Stimulated activated naive CD4-positive, alpha-beta T cell treated with Interleukin-2 at 50 U/mL for 16 hours (primary cell): ENCODE measurements at places on chromosomes 13 and 19.
A peak's percentile ranks its signal among the peaks of the same experiment; 100 is the strongest.

- no peak for DNase-seq
Observed at GRCh38 chr19:44003461-44004009, 778 bp downstream of the ZNF230 start.

- DNase-seq: no peak
Observed at GRCh38 chr13:100460266-100460665, 128.3 kb downstream of the GGACT start.

GRCh38 chr19:58009666-58010301 is 7.2 kb upstream of the ZNF606 start:
- no peak for DNase-seq

DNA sequence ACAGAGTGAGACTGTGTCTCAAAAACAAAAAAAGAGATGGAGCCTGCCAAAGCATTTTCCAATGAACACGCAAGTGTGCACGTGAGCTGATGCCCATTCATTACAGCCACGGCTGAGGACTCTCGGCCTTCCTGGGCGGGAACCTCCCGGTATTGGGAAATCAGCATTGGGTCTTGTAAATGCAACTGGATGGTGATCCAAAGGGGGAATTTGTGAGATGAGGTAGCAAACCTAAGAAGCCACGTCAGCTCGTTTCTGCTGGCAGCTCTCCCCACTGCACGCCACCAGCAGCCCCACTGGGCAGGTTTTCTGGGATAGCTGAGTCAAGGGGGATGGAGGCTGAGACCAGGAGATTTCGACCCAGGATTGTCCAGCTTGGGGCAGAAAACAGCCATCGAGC is 11.5 kb downstream of the C13orf46 start:
- no peak for DNase-seq

GRCh38 chr13:25384758-25385410 is 13.1 kb downstream of the ATP8A2 start:
- no peak for DNase-seq

- no peak for DNase-seq
Observed at GRCh38 chr13:79502859-79503468, 22.0 kb downstream of the NDFIP2 start.

- no peak for DNase-seq
Observed at GRCh38 chr13:74907788-74908187, 574.2 kb downstream of the TBC1D4 start.

- DNase-seq: peak; percentile 23
Observed at GRCh38 chr13:49220036-49220855, at the start of gene MLNR. MLNR (plus strand) TSS chr13:49220338; CDS start chr13:49220338, 0 bp downstream.

DNA sequence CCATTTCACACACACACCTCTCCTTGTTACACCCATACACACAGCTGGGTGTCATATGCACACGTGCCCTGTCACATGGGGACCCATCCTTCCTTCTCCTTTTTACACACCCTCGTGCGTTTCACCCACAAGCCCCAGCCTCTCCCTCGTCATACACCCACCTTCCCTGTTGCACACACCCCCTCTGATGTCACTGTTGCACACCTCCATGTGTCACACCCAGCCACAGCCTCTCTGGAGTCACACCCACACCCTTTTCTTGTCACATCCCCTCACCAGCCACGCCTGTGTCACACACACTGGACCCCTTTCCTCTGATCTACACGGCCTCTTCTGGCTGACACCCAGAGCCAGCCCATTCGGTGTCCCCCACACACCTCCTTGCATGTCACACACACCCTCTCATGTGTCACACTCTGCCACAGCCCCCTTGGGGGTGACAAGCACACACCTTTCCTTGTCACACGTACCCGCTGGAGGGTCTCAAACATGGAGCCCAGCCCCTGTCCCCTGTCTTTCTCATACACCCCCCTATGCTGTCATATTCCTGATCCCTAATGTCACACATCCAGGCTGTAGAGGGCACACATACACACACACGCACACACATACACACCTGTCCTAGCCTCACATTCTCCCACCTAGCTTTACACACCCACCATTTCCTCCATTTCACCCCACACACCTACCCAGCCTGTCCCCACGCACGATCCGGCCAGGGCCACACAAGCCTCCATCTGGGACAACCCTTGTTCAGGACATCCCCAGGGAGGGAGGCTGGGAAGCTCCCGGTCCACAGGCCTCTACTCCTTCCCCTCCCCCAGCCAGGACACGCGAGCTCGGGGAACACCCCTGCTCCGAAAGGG is 1.4 kb downstream of the NOVA2 start:
- peak; percentile 31 for DNase-seq
